Astrocyte (in vitro differentiated cells and primary cell): ENCODE measurements at places on chromosomes 13 and 19.

DNA sequence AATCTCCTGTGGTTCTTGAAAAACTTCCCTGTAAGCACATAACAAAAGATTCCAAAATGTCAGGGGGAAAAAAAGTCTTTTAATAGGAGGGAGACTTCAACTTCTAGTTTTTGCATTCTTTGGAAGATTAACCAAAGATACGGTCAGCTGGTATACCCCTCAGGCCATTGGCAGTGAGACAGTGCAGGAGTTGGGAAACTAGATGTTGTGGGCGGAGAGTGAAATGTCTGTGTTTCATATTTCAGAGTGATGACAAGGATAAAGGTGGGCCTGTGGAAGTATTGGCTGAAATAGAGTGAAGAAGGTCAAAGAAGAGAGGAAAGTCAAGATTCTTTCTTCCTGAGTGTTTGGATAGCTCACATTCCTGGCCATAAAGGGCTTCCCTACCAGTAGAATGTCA lies 40.8 kb downstream of the CYP2B6 start:
- no peak for DNase-seq

DNA sequence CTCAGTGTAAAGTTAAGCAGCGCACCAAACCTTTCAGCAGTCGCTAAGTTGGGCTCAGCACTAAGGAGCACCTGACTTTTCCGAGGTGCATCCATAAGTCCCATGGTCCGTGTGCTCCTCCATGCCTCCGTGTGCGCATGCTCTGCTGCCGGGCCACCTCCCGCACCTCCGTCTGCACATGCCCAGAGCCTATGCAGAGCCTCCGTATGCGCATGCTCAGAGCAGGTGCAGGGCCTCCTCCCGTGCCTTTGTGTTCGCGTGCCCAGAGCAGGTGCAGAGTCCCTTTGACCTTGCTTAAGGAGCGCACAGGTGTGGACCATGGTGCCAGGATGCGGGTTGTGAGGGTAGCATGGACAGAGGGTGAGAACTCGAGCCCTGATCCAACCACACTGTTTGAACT lies 46.0 kb downstream of the ATP11A start:
- DNase-seq: no peak

GRCh38 chr19:50341091-50341564 lies 12.0 kb upstream of the KCNC3 start:
- DNase-seq: no peak

- DNase-seq: peak; percentile 50
These were observed 20.9 kb downstream of the SIN3B start for GRCh38 chr19:16850133-16850532.
